ENCODE measurements at places on chromosomes 12 and 14.
A peak's percentile ranks its signal among the peaks of the same experiment; 100 is the strongest.

- DNase-seq, result no peak
Observed at GRCh38 chr12:67270622-67271021, 1.5 kb downstream of the CAND1 start.

GRCh38 chr12:47276253-47276620 is 196.5 kb upstream of the AMIGO2 start:
- DNase-seq, result no peak

- DNase-seq, result no peak
Observed at GRCh38 chr12:127145241-127145928, 1121.6 kb upstream of the TMEM132C start.

DNA sequence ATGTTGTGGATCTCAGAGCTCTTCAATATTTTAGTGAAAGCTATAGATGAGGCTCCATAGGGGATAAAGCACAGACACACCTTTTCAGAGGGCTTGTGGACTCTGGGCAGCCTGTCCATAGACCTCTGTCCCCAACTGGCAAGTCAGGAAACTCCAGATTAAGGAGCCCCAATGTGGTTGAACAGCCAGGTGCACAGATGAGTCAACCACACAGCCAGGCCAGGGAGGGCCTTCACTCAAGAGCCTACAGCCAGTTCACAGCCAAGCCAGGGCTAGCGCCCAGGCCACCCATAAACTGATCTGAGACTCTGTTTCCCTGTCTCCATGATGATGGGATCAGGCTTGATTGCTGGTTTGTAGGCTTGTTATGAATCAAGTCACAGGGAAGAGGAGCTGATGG is 1.0 kb upstream of the BDKRB2 start:
- no peak for DNase-seq

- no peak for DNase-seq
Observed at GRCh38 chr12:126182619-126183236, 1117.5 kb downstream of the AACS start.

- no peak for DNase-seq
Observed at GRCh38 chr14:99905121-99905520, 111.9 kb downstream of the EML1 start.

DNA sequence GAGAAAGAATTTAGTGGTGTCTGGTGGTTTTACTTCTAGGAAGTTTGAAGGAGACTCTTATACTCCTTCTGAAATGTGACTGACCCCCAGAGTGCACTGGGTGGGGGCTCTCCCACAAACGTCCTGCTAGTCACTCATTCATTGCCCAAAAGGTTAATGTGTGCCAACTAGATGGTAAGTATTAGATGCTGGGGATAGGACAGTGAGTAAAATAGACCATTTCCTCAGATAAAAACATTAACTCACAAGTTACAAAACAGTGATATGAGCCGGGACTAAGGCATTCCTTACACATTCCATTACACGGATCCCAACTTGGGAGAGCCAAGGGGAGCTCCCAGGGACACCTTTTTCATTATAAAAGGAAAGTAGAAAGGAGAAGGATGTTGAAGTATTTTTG is 185.1 kb downstream of the ATXN7L3B start:
- no peak for DNase-seq

GRCh38 chr14:68248481-68249255 is 429.1 kb downstream of the RAD51B start:
- DNase-seq, result no peak

GRCh38 chr12:115672506-115673080 is 604.9 kb downstream of the MED13L start:
- DNase-seq, result no peak

- no peak for DNase-seq
Observed at GRCh38 chr12:8014836-8015235, 17.7 kb upstream of the FOXJ2 start.

- DNase-seq, result no peak
Observed at GRCh38 chr12:66127650-66128049, 2.9 kb downstream of the LLPH start.

- no peak for DNase-seq
Observed at GRCh38 chr14:104252256-104253215, 114.1 kb downstream of the KIF26A start.

GRCh38 chr14:52848626-52849025 is 57.2 kb upstream of the GNPNAT1 start:
- no peak for DNase-seq

- DNase-seq, result peak; percentile 67
Observed at GRCh38 chr12:2982361-2982760, 23.2 kb downstream of the TEAD4 start.

DNA sequence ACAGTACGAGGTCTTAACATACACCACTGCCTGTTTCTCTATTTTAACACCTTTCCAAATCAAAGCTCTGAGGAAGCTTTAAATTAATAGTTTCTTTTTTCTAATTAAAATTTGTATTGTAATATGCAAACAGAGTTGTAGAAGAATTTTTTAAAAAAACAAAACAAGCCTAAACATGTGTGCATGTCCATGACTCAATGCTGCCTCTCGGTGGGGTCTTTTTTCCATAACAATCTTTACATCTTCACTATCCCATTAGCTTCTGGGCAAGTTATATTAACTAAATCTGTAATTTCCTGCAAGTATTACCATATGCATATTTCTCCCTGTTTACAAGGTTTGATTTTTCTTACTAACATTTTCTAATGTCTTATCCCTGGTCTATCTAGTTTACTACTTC is 143.9 kb upstream of the NAV3 start:
- no peak for DNase-seq

DNA sequence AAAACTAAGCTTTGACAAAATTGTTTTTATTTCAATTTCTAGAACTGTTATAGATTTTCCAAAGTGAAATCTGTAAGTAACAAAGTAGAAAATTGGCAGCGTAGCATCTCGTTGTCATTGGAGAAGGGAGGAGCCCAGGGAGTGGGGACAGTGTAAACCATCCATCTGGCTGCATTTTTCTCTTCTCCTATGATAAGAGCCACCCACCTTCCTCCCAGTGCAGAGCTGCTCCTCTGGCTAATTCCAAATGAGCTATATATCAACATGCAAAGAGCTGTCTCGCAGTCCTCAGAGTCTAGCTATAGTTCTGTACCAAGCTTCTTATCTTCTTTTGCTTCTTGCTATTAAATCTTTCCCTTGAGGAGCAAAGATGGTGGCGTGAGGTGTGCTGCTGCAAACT is 56.6 kb downstream of the SCN8A start:
- no peak for DNase-seq

- no peak for DNase-seq
Observed at GRCh38 chr14:75879031-75879430, 102.8 kb downstream of the TGFB3 start.

- no peak for DNase-seq
Observed at GRCh38 chr14:92352158-92352985, 29.4 kb downstream of the SLC24A4 start.

DNA sequence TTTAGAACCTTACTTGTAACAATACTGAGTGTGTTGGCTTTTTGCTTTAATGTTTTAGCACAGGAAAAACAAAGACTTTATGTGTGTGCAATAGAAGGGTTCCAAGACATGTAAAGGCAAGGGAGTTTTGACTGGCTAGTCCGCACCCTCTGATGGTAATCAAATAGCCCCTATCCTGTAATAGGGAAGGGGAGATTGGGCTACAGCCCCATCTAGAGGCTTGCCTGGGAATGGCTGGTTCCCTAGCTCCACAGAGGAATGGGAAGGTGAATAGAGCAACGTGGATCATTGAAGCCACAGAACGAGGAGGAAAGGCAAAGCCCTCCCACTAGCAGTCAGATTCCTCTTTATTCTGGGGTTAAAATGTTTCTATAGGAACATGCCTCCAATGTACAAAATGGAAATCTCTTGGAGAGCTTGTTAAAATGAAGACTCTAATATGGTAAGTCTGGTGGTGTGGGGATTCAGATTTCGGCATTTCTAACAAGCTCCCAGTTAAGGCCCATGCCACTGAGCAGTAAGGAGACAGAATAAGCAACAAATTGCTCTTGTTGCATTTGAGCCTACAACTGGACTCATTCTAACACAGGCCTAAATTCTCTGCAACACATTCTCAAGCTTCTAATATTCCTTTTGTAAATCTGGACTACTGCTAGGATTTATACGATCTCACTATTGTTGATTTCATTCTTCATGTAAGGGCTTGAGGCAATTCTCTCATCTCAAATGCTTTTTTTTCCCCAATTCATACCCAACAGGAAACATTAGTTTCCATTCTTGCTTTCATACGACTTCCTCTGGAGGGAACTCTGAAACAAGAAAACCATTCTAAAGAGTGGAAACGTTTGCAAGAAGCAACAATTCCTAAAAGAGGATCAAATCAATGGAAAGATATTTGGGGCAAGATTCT is 57.1 kb downstream of the NIN start:
- DNase-seq, result no peak

- DNase-seq, result peak; percentile 1
Observed at GRCh38 chr12:14723763-14724162, 27.4 kb upstream of the GUCY2C start.

- no peak for DNase-seq
Observed at GRCh38 chr14:68781161-68782021, 11.5 kb downstream of the ZFP36L1 start.

DNA sequence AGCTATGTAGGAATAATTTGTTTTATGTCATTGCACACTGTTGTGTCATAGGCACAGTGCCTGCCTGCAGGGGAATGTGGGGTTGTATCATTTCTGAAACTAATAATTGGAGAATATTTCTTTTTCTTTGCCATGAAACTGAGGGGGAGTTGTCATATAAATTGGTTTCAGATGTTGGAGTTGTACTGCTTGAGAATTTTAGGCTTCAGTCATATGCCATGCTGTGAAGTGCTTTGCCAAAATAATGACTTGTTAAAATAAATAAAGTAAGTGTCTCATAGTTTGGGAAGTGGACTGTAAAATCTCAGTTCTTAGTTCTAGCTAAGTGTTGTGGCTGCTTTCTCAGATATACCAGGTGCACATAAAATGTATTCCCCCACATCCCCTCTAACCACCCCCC is 116.8 kb downstream of the DAAM1 start:
- DNase-seq, result no peak

DNA sequence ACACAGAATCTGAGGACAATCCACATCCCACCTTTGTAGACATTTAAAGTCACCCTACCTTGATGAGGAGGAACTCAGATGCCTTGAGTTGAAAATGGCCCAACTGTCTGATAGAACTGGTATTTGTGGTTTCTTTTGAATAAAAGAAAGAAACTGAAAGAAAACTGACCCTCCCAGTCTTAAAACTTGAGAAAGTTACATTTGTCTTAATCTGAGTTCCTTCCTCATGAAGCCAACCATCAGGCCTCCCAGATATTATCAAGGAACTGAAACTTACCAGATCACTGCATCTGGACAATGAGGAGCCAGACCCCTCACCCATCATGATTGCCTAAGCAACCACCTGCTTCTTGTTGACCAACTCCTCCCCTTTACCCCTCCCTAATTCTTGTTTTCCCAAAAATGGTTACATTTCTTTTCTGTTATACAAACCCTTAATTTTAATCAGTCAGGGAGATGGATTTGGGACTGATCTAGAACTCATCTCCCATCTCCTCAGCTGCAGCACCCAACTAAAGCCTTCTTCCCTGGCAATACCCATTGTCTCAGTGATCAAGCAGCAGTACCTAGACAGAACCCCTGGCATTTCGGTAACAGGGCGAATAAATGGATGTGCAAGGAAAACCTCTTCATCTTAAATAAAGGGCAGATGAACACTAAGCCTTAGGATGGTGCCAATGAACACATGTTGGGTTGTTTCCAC is 72.0 kb upstream of the RESF1 start:
- no peak for DNase-seq

DNA sequence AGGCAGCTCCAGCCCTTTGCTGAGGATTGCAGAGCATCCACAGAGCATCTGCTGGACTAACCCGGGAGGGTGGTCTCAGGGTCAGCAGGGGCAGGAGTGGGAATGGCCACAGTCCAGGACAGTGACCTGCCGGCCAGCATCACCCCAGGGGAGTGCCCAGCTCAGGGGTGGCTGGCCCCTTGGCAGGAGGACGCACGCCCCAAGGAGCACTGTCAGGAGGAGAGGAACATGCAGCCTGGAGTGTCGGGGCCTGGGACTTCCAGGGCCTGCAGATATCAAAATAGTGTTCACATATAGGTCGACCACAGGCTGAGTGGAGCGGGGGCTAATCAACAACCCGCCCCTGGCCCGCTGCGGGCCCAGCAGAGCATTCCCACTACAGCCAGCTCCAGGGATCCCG is 33.2 kb upstream of the TEX22 start:
- DNase-seq, result no peak

GRCh38 chr12:51076236-51076930 is 7.0 kb downstream of the CSRNP2 start:
- no peak for DNase-seq

DNA sequence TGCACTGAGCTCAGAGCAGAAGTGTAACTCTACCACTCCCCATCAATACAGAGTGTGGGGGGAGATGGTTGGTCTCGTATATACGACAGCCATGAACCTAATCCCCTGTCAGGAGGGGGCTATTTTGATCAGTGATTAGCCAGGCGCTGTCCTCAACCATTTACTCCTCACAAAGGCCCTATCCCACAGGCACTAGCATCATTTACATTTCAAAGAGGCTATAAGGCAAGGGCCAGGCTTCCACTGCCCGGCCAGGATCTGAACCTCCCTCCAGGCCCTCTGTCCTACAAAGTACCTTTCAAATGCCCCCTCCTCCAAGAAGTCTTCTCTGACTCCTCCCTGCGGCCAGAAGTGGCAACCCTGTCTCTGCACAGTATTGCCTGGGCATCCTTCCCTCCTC is 74.7 kb downstream of the ITPK1 start:
- DNase-seq, result no peak

DNA sequence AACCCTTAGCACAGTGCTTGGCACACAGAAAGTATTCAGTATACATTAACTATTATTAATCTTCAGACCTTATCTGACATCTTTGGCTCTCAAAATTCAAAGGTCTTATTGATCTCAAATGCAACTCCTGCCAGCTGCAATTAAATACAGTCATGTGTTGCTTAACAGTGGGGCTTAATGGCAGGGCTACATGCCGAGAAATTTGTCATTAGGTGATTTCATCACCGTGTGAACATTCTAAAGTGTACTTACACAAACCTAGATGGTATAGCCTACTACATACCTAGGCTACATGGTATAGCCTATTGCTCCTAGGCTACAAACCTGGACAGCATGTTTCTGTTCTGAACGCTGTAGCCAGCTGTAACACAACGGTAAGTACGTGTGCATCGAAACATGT is 156.3 kb upstream of the TMCC3 start:
- no peak for DNase-seq

GRCh38 chr14:19895282-19895681 is 20.3 kb downstream of the OR4K2 start:
- no peak for DNase-seq

Data from substantia nigra (tissue), 51 donors.